Hematopoietic multipotent progenitor cell (in vitro differentiated cells): ENCODE measurements at places on chromosomes 7 and 10.

- DNase-seq, result no peak
Observed at GRCh38 chr7:36515847-36516246, 126.2 kb downstream of the ANLN start.

GRCh38 chr10:121245754-121246153 lies 352.5 kb downstream of the FGFR2 start:
- DNase-seq, result no peak

GRCh38 chr7:64793106-64793755 lies 997 bp upstream of the ZNF138 start:
- no peak for DNase-seq

DNA sequence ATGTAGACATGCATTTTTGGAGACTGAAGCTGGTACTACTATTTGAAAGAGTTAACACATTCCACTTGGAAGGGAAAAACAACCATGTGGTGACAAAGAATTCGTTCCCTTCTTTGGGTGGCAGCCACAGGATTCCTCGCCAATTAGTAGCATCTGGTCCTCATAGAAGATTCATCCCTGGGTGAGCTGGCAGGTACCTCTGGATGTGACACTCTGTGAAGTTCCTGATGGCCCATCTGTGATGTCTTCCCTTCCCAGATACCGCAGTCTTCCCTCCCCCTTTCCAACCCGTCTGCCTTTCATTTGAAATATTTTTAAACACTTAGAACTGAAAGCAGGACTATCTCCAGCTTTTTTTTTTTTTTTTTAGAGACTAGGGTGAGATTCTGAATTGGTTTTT lies 569.5 kb downstream of the TYW1 start:
- no peak for DNase-seq

GRCh38 chr7:377080-378040 lies 87.4 kb downstream of the FOXL3 start:
- no peak for DNase-seq

DNA sequence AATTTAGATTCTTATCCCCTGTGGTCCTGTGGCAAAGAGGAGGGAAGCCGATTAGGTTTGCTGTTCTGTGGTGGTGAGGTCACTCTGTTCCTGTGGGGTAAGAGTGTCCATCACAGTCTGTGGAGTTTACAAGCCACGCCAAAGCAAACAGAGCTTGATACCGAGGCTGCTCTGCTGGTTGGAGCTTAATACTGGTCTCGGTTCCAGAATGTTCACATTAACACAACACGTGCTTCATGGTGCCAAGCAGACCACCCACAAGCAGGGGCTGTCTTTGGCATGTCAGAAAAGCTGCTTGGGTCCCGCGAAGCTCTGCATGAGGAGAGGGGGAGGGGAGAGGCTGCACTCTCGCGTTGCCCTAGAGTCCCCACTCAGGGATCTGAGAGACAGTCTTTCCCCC lies 47.5 kb downstream of the DNAJB6 start:
- DNase-seq, result no peak

- no peak for DNase-seq
Observed at GRCh38 chr10:1508096-1508495, 229.2 kb downstream of the ADARB2 start.

DNA sequence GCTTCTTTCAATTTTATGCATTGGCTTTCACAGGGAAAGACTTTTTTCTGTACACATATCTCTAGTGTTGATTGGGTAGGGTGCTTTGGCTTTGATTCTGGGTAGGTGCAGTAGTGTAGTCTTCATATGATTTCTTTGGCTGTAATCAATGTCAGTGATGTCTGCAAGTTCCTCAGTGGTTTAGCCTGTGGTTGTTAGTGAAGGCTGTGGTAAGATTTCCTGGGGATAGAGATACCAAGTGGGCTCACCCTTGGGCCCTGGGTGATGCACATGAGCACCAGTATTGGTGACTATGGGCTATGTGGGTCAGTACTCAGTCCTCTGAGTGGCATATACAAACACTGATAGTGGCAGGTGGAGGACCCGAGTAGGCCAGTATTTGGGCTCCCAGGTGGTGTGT lies 13.0 kb downstream of the GIMAP8 start:
- DNase-seq, result no peak

- no peak for DNase-seq
Observed at GRCh38 chr7:38855867-38856266, 53.1 kb downstream of the VPS41 start.

- DNase-seq, result no peak
Observed at GRCh38 chr10:73762915-73763314, 18.7 kb downstream of the SEC24C start.

GRCh38 chr10:89269433-89270152 lies 18.0 kb upstream of the LIPA start:
- DNase-seq, result no peak

- DNase-seq, result no peak
Observed at GRCh38 chr10:120423431-120424197, 33.4 kb upstream of the PLPP4 start.

DNA sequence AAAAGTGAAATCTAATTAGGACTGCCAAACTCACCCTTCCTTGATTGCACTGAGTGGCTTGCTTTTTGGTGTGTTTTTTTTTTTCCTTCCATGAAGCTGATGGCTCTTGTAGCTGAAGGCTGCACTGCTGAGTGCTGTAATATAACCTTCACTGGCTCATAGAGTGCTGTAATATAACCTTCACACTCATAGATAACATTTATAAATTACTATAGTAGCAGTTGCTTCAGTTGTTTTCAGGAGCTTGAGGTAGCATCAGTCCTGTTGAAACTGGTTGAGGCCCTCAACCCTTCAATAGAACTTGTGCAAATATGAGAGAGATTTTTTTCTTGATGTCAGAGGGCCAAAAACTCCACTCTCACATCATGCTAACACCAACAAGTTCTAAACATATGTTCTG lies 404.9 kb upstream of the MBL2 start:
- no peak for DNase-seq

DNA sequence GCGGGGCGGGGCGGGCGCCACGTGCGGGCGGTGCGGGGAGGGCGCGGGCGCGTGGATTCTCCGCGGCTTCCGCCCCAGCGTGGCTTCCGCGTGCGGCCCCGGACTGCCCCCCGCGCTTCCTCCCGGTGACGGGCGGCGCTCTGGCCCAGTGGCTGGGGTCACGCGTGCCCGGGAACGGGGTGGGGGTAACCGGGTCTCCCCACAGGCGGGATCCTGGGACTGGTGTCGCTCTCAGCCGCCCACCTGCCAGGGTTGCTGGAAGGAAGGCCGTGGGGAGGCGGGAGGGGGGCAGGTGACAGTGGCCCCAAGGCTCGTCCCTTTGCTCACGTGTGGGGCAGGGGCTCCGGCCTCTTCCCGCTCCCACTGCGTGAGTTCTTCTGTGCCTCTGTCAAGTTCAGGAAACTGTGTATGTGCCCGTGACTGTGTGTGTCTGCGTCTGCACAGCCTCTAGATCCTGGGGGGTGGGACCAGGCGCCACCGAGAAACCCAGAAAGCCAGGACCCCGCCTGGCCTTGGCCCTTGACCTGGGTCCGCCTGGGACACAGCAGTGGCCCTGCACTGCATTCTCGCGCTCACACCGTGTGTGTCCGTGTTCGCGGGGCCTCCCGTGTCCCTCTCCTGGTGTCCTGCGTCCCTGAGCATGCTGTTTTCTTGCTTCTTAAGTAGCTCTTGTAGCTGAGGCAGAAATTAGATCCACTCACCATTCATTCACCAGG lies 919 bp downstream of the MAFK start:
- peak; percentile 17 for DNase-seq

- DNase-seq, result no peak
Observed at GRCh38 chr10:104277785-104278184, 8.8 kb downstream of the GSTO2 start.

GRCh38 chr10:2676455-2676854 lies 390.9 kb upstream of the PFKP start:
- no peak for DNase-seq

DNA sequence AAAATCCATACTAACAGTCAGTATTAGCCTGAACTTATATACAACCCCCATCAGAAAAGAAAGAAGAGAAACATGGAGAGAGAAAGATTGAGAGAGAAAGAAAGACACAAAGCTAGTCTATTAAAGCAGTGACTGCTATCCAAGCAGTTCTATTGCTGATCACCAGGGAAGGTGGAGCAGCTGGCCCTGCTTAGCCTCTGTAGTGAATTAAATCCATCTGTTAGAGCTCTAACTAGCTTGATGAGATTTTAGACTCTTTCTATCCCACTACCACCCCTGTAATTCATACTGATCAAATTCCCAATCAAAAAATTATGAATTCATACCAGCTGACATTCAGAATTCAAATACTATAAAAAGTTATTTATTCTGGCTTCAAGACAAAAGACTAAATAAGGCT lies 486.0 kb upstream of the LRRN3 start:
- no peak for DNase-seq

GRCh38 chr7:1936531-1937251 lies 266.6 kb downstream of the ELFN1 start:
- no peak for DNase-seq

DNA sequence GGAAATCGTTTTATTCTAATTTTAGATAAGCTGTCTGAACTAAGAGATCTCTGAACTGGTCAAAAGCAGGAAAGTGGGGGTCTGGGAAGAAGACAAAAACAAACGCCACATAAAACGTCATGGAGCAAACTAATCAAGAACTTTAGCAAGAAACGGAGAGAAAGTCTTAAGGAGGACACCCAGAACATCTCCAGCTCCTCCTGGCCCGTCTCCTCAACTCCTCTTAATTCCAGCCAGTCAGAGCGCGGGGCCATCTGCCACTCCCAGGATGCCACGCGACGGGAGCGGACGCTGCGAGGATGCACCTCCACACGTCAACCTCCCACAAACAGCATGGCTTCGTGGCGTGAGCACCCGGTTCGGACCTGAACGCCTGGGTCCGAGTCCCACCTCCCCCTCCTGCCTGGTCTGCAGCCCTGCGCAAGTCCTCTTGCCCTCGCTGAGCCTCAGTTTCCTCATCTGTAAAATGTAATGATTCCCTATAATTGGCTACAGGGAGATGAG lies 598 bp downstream of the MMS19 start:
- peak; percentile 28 for DNase-seq

- DNase-seq, result no peak
Observed at GRCh38 chr10:637771-638195, 51.7 kb downstream of the DIP2C start.
